ENCODE measurements at places on chromosomes 1 and 21. TPM values are rescaled to one million over a fixed set of nuclear protein-coding genes. Genes with fewer than 3 reads are reported as not detected.

DNA sequence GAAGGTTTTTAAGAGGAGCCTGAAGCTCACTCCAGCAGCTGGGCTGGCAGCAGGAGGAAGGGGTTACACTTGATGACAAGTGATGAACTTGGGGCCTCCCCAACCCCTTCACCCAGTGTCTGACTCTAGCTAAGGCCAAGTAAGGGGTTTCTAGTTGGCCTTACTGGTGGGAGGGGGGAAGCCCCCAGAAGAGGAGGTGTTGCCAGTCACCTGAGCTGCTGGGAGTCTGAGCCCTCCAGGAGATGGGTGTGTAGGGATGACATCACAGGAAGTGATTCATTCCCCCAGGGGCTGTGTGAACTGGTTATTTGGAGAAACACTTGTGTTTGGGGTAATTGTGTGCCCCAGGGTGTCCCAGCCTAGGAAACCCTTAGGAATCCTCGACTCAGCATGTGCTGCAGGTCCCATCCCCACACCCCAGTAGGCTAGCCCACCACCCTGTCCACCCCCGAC lies 3.1 kb downstream of the PADI1 start:
- no peak overlapping the region for H3K27ac ChIP-seq
- no peak overlapping the region for H3K4me3 ChIP-seq
- no peaks in the 10 kb centered on the region for H3K27me3 ChIP-seq

DNA sequence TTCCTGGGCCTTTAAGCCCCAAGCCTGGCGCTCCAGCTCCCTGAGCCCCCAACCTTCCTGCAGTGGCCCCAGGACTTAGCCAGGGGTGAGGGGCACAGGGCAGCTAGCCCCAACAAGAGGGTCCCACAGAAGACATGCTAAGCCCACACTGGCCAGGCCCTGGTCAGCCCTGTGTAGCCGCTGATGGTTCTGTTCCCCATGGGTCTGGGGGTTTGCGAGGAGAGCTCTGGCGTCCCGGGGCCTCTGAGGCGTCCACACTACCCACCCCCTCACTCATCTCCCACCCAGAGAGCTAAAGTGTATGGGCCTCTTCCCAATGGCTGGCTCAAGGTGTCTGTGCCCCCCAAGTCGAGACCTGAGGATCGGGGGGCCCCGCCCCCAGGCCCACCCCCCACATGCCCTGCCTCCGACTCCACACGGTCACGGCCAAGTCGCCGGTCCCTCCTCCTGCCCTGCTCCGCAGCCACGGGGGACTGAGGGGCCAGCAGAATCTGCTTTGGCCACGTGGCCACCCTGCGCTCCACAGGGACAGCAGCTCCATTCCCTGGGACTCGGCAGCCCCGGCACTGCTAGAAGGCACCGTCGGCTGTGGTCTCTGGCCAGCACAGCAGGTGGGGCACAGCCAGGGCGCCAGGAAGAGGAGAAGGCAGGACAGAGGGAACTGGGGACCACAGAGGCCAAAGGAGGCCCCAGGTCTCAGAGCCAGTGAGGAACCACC lies 7.8 kb downstream of the TNFRSF18 start:
- DNase-seq: no peak
- H3K27ac ChIP-seq: no peak overlapping the region
- H3K36me3 ChIP-seq: no peaks in the 10 kb centered on the region
- H3K4me1 ChIP-seq: no peaks in the 10 kb centered on the region
- H3K27me3 ChIP-seq: no peaks in the 10 kb centered on the region
- H3K4me3 ChIP-seq: no peak overlapping the region

DNA sequence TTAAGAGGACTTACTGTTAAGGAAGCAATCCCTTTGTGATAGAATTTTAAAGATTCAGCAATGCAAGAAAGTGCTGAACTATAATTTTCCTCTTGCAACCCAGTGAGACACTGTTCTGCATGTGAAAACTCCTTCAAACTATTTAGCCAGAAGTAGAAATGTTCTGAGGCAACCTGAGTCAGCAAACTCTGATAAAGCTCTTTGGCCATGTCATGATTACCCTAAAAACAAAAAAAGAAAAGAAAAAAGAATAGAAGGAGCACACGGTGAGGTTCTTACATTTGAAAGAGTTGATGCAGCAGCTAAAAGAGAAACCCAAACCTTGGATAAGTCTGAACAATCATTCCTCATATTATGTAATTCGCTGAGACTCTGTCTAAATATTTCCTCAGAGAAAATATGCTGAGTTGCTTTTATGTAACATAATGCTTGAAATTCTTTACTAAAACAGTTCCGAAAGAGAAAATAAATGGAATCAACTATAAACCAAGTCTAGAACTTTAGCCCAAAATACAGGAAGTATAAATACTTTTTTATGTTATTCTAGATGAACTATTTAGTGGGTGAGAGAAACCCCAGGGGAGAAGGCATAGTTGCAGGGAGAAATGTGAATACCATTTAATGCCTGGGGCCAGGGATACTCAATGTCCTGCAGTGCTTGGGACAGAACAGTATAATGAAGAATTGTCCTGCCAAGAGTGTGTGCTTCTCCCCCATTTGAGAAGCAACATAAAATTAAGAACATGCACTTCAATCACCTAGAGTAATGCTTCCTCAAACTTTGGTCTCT lies 60.0 kb downstream of the INTS7 start:
- H3K27me3 ChIP-seq: no peaks in the 10 kb centered on the region
- peaks cover 2% of the 10 kb centered on the region for H3K36me3 ChIP-seq
- no peak overlapping the region for H3K27ac ChIP-seq
- no peaks in the 10 kb centered on the region for H3K4me1 ChIP-seq
- no peak for DNase-seq
- no peak overlapping the region for H3K4me3 ChIP-seq

DNA sequence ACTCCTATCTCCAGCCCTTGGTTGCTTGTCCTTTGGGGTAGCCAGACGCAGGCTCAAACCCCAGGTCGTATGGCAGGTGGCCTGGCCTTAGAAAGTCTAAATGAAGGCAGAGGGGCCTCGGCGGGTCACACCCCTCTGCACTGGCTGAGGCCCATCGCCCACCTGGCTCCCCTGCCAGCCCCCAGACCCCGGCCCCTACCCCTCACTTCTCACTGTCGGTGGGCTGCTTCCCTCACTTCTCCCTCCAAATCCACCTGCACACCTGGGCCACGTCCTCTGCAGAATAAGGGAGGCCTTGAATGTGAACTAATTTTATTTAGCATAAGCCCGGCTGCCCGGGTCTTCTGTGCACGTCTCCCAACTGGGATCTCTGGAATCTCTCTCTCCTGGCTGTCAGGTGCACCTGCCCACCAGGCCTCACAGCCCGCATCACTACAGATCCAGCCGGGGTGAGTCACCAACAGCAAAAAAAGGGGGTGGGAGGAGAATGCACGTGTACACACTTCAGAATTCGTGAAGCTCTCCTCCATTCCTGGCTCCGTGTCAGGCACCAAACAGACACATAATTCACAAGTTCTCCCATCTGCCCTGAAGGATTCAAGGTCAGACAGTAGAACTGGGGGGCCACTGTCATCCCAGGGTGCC lies 107.5 kb upstream of the SIM2 start:
- H3K27me3 ChIP-seq: peaks cover 12% of the 10 kb centered on the region
- no peak overlapping the region for H3K4me3 ChIP-seq
- no peak for DNase-seq

The NHLH1 gene
- 0.12 TPM for total RNA-seq

- H3K36me3 ChIP-seq: peaks cover 20% of the 10 kb centered on the region
- DNase-seq: no peak
- no peaks in the 10 kb centered on the region for H3K27me3 ChIP-seq
Observed at GRCh38 chr1:156048663-156049258, 4.8 kb downstream of the UBQLN4 start.

GRCh38 chr1:61119085-61119484 lies 36.7 kb downstream of the NFIA start:
- no peak overlapping the region for H3K4me3 ChIP-seq
- no peak for DNase-seq
- no peaks in the 10 kb centered on the region for H3K27me3 ChIP-seq
- no peaks in the 10 kb centered on the region for H3K4me1 ChIP-seq
- no peak overlapping the region for H3K27ac ChIP-seq
- no peaks in the 10 kb centered on the region for H3K36me3 ChIP-seq

GRCh38 chr1:5645135-5645399 lies 347.2 kb downstream of the NPHP4 start:
- H3K27ac ChIP-seq: no peak overlapping the region
- no peak for DNase-seq
- H3K27me3 ChIP-seq: 0 out of 2 replicates have a peak, but pooled peaks cover 3% of the 10 kb centered on the region
- H3K4me1 ChIP-seq: no peaks in the 10 kb centered on the region

- H3K27me3 ChIP-seq: no peaks in the 10 kb centered on the region
- no peak for DNase-seq
- H3K27ac ChIP-seq: no peak overlapping the region
- H3K36me3 ChIP-seq: no peaks in the 10 kb centered on the region
- no peaks in the 10 kb centered on the region for H3K4me1 ChIP-seq
Observed at GRCh38 chr1:101407505-101408211, 170.8 kb downstream of the S1PR1 start.

The ARHGEF11 gene
- 28.9 TPM for total RNA-seq

- DNase-seq: no peak
- no peak overlapping the region for H3K27ac ChIP-seq
- H3K4me1 ChIP-seq: no peaks in the 10 kb centered on the region
- H3K4me3 ChIP-seq: no peak overlapping the region
Observed at GRCh38 chr1:203440771-203441170, 34.8 kb upstream of the PRELP start.
